ENCODE measurements at places on chromosomes 7 and 10.
A peak's percentile ranks its signal among the peaks of the same experiment; 100 is the strongest.

GRCh38 chr10:69366738-69367137, 50.0 kb downstream of the TACR2 start:
- no peak for DNase-seq

DNA sequence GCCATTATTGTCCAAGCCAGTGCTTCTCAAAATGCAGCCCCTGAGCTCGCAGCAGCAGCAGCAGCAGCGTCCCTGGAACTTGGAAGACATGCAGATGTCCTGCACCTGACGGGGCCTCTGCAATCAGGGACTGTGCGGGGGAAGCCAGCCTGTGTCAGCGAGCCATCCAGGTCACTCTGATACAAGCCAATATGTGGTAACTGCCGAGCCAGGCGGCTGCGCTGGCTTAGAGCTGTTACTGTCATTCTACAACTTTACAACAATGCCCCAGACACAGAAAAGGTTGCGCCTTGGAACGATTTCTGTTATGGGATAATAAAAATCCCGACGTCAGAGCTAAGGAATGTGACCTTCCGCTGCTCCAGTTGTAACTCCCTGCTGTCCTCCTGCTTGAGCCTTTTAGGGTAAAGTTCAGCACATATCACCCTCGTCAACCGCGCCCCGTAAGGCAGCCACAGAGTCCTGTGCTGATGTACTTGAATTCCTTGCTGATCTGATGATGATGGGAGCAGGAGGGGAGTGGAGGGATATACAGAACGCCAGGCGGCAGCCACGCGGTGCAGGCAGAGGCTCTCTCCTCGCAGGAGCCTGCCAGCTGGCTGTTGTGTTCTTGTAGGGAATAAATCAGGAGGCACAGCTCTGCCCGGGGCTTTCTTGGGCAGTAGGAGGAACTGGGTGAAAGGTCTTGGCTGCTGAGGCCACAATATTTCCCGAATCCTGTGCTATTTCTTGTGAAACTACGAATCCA, 20.0 kb upstream of the CRYGN start:
- peak; percentile 90 for DNase-seq

- DNase-seq, result no peak
These were observed 370.0 kb upstream of the IGFBP3 start for GRCh38 chr7:46291050-46291438.

- no peak for DNase-seq
These were observed 10.7 kb upstream of the PCBD1 start for GRCh38 chr10:70899096-70899495.

DNA sequence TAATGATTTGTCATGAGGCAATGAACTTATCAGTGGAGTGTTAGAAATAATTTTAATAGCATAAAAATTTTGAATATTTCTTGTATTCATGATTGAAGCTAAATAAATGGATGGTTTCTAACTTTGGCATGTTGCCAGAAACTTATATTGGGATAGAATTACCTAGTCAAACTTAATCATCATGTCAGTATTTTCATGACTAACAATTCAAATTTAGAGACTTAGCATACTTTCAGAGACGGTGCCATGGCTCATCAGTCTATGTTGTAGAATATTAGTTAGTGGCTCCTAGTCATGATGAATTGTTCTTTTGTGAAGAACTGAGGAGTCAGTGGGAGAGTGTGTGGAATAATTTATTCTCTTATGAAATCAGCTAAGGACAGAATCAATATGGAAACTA, 599.6 kb upstream of the POT1 start:
- DNase-seq, result no peak

- DNase-seq, result no peak
These were observed 12.6 kb upstream of the UBE2D1 start for GRCh38 chr10:58322072-58322834.

DNA sequence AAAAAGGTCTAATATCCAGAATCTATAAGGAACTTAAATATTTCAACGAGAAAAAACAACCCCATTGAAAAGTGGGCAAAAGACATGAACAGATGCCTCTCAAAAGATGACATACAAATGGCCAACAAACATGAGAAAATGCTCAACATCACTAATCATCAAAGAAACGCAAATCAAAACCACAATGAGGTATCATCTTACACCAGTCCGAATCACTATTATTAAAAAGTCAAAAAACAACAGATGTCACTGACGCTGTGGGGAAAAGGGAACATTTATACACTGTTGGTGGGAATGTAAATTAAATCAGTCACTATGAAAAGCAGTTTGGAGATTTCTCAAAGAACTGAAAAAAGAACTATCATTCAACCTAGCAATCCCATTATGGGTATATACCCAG, 6.0 kb downstream of the VWDE start:
- no peak for DNase-seq

DNA sequence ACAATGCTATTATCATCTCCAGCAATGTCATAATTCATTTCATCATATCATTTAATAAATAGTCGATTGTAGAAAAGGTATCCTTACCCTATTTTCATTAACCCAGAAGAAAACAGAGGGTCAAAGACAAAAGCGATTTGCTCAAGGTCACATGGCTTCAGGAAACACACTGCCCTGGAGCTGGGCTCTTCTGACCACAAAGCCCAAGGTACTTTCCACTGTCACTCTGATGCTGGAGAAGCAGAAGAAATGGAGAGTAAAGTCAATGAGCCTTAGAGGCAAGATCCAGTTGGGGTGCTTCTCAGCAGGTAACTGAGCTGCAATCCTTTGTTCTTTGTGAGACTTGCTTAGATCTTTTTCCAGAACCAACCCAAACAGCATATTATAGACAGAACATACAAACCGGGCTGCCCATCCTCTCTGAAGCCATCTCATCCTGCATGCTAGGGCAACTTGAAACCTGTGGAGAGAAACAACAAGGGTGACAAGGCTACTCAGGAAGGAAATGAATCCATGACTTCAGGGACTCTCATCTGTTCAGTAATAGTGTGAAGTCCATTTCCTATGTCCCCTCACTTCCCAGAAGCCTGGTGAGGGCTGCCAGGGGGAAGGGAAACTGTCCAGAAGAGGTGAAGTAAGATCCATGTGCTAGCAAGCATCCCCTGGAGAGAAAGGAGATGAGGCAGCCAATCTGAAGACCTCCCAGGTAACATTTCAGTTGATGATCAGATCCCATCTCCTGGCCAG, 148.6 kb upstream of the SVIL start:
- DNase-seq, result no peak

DNA sequence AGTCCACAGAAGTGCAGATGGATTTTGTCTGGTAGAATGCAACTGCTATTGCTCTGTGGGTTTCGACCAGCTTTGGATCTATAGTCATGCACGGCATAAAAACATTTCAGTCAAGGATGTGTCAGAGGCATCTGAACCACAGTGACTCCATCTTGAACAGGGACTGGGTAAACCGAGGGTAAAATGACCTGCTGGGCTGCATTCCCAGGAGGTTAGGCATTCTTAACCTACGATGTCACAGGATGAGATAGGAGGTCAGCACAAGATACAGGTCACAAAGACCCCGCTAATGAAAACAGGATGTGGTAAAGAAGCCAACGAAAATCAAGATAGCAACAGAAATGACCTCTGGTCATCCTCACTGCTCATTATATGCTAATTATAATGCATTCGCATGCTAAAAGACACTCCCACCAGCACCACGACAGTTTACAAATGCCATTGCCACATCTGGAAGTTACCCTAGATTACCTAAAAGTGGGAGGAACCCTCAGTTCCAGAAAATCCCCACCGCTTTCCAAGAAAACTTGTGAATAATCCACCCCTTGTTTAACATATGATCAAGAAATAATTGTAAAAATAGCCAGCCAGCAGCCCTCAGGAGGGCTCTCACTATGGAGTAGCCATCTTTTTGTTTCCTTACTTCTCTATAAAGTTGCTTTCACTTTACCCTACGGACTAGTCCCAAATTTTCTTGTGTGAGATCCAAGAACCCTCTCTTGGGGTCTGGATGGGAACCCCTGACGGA, 50.7 kb upstream of the CPXM2 start:
- no peak for DNase-seq

GRCh38 chr7:42283553-42283952, 46.5 kb upstream of the GLI3 start:
- no peak for DNase-seq

- no peak for DNase-seq
These were observed 219.3 kb downstream of the THSD7A start for GRCh38 chr7:11612737-11613136.

DNA sequence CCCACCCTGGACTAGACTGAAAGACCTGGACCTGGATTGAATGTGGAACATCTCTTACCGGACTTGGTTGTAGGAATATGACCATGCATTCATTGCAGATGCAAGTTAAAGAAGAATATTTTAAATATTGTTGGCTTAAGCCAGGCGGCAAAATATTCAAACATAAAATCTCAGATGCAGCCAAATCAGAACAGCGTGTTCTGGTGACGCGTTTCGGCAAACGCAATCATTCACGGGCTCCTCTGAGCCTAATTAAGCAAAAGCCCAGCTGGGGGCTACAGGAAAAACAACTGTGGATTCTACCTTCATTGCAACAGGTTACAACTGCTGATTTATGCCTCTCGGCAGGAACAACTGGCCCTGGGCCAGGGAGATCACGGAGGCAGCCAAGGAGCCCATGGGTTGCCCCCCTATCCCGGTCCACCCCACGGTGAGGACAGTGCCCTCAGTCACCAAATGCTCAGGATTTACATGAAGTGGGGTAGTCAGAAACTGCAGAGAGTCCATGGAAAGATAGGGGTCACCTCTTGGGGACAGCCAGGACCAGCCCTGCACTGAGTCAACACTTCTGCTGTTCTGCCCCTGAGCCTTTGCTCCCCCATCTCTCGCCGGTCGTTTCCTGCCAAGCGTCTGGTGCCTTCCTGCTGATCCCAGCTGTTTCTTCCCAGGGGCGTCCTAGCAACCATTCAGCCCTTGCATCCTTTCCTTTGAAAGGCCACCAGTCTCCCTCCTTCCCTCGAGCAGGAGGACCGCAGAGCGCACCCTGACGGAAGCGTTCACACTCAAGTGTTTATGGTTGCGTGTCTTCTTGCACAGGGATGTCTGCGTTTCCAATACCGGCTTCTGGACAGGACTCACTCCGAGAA, 64.4 kb upstream of the SFMBT2 start:
- DNase-seq, result no peak

- no peak for DNase-seq
These were observed 42.8 kb upstream of the ZNF32 start for GRCh38 chr10:43691485-43691884.

GRCh38 chr10:76665029-76665428, 972.6 kb downstream of the KCNMA1 start:
- no peak for DNase-seq

DNA sequence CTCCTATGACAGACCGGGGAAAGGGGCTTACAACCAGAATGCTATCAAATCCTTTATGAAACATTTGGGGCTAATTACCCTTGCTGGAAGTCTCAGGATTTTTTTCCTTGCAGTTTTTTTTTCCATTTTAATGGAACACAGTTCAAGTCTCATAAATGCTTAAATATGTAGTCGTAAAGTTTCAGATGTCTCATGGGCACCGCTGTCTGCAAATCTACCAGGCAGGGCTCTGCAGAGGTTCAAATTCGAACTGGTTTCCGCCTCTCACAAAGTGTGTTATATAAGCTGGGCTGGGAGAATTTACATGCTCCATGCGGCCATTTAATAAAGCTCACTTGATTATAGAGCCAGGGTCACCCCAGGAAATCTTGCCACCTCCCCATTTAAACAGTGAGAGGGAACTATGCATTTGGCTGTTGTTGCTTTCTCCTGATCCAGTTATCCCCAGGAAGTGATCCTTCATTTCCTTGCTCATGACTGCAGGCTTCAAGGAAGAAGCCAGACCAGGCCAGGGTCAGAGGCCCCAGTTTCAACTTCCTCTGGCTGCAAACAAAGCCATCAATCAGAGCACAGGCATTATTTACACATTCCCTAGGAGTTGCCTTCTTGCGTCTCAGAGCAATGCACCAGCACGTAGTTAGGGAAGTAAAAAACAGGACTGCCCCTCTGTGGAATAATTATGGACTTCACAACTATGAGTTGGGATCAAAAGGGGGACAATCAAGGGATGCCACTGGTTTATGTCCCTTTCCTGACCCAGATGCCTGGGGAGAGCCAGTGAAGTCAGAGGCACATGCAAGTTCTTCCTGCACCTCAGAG, 358.8 kb downstream of the PRPF18 start:
- no peak for DNase-seq

- no peak for DNase-seq
These were observed 153.0 kb upstream of the LANCL2 start for GRCh38 chr7:55212176-55212575.

Data from A549 (cell line).